ENCODE measurements at places on chromosomes 4 and X.

GRCh38 chr4:127708985-127709384 is 21.2 kb upstream of the SLC25A31 start:
- DNase-seq, result no peak

- no peak for DNase-seq
Observed at GRCh38 chrX:137052643-137053235, 18.9 kb upstream of the GPR101 start.

DNA sequence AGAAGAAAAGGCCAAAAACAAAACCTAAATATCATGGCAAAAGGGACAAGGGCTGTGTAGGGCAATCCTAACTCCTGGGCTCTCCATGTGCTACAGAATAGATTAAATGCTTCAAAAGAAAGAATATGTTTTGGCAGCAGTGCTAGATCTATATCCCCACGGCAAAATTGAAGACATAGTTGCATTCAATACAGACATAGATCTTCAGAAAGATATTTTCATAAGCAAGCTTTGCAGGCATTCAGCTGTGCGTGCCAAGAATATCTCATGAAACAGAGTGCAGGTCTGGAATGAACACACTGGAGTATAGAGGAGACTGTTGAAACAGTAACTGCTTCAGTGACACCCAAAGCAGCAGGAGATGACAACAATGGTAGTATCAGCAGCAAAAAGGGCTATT is 1476.9 kb downstream of the ARAP2 start:
- DNase-seq, result no peak

- DNase-seq, result no peak
Observed at GRCh38 chr4:8399298-8399697, 41.2 kb downstream of the ACOX3 start.

GRCh38 chr4:139886798-139887197 is 221.2 kb downstream of the MGST2 start:
- no peak for DNase-seq

Data from stimulated activated CD4-positive, alpha-beta T cell treated with anti-CD3 and anti-CD28 coated beads, TNF-alpha, amount 100 ng/mL, for 4 hours (primary cell).